ENCODE measurements at places on chromosomes 3 and 15.

DNA sequence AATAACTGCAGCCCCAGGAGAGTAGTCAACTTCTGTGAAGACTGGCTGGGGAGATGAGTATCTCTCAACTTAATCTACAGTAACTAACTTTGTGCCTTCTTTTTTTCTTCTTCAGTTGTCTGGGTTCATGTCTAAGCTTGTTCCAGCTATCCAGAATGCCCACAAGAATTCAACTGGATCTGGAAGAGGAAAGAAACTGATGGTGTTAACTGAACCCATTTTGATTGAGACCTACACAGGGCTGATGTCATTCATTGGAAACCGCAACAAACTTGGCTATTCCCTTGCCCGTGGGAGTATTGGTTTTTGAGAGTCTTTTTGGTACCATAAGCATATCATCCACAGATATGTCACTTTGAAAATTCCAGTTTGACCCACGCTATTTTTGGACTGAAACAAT, 148.7 kb downstream of the TPRG1 start:
- H3K27me3 ChIP-seq, result no peaks in the 10 kb centered on the region
- DNase-seq, result no peak
- H3K4me1 ChIP-seq, result peaks cover 29% of the 10 kb centered on the region
- no peak overlapping the region for H3K4me3 ChIP-seq

DNA sequence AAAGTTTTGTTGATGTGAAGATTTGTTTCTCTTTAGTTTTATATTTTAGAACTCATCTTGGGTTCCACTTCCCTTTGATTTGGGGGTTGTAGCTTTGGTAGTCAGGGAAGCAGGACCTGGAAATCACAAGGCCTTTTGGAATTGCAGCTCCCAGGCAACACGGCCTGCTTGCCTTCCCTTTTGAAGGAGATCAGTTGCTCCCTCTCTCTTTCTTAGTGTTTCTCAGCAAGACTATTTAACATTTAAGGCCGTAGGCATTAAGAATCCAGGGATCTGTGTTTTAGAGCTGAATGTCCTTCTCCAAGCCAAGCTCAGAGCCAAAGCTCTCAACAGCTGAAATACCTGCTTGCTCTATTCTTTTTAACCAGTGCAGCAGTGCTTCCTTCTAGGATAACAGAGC, 310.3 kb downstream of the PTPRG start:
- no peak for DNase-seq
- no peaks in the 10 kb centered on the region for H3K4me1 ChIP-seq
- H3K36me3 ChIP-seq, result no peaks in the 10 kb centered on the region
- no peaks in the 10 kb centered on the region for H3K27me3 ChIP-seq
- no peak overlapping the region for H3K4me3 ChIP-seq
- no peak overlapping the region for H3K27ac ChIP-seq

GRCh38 chr15:82305621-82306048, 43.0 kb downstream of the SAXO2 start:
- H3K4me3 ChIP-seq, result no peak overlapping the region
- no peaks in the 10 kb centered on the region for H3K27me3 ChIP-seq
- no peaks in the 10 kb centered on the region for H3K36me3 ChIP-seq
- DNase-seq, result no peak
- H3K27ac ChIP-seq, result no peak overlapping the region

DNA sequence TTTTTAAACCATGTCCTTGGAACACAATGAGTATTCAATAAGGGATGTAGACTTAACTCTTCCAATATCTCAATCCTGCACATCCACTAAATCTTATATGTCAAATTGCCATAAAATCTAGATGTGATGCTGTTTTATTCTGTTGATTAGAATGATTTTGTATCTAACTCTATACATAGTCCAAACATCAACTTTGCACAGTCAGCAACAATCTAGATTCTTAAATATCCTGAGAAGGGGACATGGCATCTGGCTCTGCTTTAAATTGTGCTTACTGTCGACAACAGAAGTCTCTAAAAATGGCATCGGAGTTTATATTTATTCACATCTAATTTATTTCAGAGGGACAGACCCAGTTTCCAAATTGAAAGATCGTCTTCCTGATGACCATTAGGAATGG, 276.2 kb downstream of the GAP43 start:
- no peak overlapping the region for H3K27ac ChIP-seq
- H3K4me1 ChIP-seq, result no peaks in the 10 kb centered on the region
- no peak for DNase-seq
- H3K36me3 ChIP-seq, result no peaks in the 10 kb centered on the region

- no peak overlapping the region for H3K27ac ChIP-seq
- H3K27me3 ChIP-seq, result no peaks in the 10 kb centered on the region
- no peak overlapping the region for H3K4me3 ChIP-seq
- H3K4me1 ChIP-seq, result peaks cover 5% of the 10 kb centered on the region
- DNase-seq, result no peak
Measured at GRCh38 chr3:99877031-99877579, 59.4 kb downstream of the CMSS1 start.

DNA sequence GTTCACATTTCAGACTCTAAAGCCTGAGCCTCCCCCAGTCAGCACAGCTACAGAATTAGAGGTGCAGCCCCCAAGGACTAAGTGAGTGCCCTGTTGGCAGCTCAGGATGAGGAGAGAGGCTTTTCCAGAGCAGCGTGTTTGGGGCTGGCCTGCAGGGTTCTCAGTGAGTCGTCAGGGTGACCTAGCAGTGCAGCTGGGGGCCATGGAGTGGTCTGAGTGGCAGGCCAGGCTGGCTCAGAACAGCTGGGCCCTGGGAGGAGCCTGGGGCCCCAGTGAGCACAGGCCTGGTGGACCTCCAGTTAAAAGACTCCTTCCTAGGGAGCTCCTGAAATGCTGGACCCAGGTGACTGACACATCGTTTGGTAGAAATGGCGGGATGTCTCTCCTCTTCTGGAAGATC, 108.3 kb downstream of the SLC49A4 start:
- H3K36me3 ChIP-seq, result no peaks in the 10 kb centered on the region
- no peaks in the 10 kb centered on the region for H3K27me3 ChIP-seq
- H3K4me3 ChIP-seq, result no peak overlapping the region
- H3K27ac ChIP-seq, result no peak overlapping the region
- H3K4me1 ChIP-seq, result no peaks in the 10 kb centered on the region

DNA sequence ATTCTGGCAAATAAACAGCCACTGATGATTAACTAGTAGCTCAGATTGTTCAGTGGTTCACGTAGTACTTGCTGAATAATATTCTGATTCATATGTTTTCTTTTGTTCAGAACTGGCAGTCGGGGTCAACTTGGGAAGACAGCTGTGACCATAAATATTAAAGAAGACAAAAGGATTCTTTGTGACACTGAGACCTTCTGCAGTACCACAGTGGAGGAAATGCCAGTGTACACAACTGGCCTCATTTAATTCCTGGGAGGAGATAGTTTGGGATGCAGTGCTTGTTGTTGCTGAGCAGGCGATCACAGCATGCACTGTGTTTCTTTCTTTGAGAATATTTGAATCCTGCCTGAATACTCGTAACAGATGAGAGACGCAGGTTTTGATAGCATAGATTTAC, 26.7 kb upstream of the MCF2L2 start:
- no peak overlapping the region for H3K27ac ChIP-seq
- no peak overlapping the region for H3K4me3 ChIP-seq
- no peaks in the 10 kb centered on the region for H3K27me3 ChIP-seq
- H3K4me1 ChIP-seq, result no peaks in the 10 kb centered on the region

GRCh38 chr3:126129398-126129891, 45.5 kb upstream of the SLC41A3 start:
- no peak overlapping the region for H3K4me3 ChIP-seq
- H3K4me1 ChIP-seq, result peaks cover 4% of the 10 kb centered on the region
- H3K36me3 ChIP-seq, result no peaks in the 10 kb centered on the region
- no peak overlapping the region for H3K27ac ChIP-seq
- DNase-seq, result no peak

- peaks cover 33% of the 10 kb centered on the region for H3K36me3 ChIP-seq
- peaks cover 21% of the 10 kb centered on the region for H3K4me1 ChIP-seq
Measured at GRCh38 chr3:49278548-49278947, 1.5 kb upstream of the C3orf62 start.

GRCh38 chr3:155441026-155441425, 147.5 kb upstream of the STRIT1 start:
- H3K27me3 ChIP-seq, result no peaks in the 10 kb centered on the region
- no peak overlapping the region for H3K4me3 ChIP-seq
- H3K4me1 ChIP-seq, result no peaks in the 10 kb centered on the region
- no peak overlapping the region for H3K27ac ChIP-seq
- H3K36me3 ChIP-seq, result no peaks in the 10 kb centered on the region

All from CD4-positive, alpha-beta T cell (primary cell).